ENCODE measurements at places on chromosomes 13 and 19.

DNA sequence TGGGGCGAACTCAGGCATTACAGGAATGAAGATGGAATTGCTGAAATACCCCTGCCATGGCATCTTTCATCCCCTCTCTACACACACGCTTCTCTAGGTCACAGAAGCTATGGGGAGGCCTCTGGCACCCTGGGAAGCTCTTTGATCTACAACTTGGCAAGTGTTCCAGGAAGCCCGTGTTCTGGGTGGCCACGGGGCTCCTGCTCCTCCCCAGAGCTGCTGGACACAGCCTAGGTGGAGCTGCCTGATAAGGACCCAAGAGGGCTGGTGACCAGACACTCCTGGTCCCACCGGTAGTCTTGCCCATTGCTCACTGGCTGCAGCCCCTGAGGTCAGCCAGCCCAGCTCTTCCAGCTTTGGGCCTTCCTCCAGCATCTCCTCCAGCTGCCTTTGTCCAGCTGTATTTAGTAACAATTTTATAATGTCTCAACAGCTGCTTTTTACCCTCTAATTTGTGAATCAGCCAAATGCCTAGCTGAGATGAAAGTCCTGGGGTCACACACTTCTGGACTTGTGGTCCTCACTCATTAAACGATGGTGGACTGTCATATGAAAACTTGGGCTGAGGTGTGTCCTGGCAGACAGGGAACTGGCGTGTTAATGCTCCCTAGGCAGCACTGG is 72.8 kb upstream of the SPATA13 start:
- no peak for DNase-seq

- DNase-seq, result no peak
Observed at GRCh38 chr19:56273563-56274117, 1.1 kb downstream of the EDDM13 start.

DNA sequence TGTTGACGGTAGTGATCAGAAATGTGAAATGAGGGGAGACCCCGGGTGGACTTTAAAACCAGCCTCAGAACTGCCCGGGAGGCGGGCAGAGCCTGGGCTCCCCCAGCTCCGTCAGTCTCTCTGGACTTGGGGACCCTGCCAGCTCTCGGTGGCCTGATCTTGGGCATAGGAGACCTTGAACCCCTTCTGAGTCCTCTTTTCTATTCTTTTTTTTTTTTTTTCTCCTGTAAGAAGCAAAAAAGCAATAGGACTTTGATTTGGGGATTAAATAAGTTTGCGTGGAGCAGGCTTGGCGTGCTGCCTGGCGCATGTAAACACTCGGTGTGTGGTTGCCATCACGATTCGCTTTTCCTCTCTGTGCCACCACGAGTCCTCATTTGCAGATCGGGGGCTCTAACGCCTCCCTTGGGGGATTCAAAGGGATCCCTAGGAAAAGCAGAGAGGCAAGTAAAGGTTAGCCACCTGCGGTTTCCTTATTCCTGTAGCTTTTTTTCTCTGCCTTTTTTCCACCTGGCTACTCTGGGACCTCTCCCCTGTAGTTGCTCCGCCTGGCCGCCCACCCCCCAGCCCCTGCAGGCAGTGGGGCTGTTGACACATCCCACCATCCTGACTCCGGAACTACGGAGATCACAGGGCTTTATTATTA is 1.3 kb downstream of the SAFB start:
- peak; percentile 52 for DNase-seq

- DNase-seq, result no peak
Observed at GRCh38 chr13:46479283-46479682, 73.7 kb upstream of the LRCH1 start.

DNA sequence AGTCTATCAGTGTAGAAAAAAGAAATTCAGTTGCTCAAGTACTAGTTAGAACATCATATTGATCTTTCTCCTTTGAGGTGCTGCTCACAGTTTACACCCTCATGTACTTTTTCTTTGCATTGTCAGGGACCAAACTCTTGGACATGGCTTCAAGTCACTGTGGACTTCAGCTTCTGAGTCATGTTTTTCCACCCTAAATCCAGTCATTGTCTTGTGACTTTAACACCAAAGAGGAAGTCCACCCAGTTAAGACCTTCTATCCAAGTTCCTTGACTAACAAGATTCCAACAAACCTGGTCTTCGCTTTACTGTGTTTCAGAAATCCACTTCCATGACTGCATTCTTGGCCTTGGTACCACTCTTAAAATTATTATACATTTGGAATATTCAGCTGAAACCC is 206.7 kb upstream of the ARGLU1 start:
- DNase-seq, result no peak

DNA sequence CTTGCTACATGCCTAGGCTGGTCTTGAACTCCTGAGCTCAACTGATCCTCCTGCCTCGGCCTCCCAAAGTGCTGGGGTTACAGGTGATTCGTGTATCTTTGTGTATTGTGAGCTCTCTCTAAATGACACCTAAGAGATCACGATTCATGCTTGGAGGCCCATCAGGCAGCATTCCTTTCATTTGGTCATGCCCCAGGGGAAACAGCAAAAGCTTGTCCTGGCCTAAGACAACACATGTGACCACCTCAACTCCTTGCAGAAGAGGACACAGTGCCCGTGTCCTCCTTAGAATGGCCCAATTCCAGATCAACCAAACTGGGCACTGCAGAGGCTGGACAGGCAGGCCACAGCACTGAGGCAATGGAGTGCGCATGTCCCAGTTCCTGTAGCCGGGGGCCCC is 32.5 kb downstream of the ZC3H4 start:
- no peak for DNase-seq

- DNase-seq, result no peak
Observed at GRCh38 chr13:40679480-40679985, 13.1 kb upstream of the FOXO1 start.

DNA sequence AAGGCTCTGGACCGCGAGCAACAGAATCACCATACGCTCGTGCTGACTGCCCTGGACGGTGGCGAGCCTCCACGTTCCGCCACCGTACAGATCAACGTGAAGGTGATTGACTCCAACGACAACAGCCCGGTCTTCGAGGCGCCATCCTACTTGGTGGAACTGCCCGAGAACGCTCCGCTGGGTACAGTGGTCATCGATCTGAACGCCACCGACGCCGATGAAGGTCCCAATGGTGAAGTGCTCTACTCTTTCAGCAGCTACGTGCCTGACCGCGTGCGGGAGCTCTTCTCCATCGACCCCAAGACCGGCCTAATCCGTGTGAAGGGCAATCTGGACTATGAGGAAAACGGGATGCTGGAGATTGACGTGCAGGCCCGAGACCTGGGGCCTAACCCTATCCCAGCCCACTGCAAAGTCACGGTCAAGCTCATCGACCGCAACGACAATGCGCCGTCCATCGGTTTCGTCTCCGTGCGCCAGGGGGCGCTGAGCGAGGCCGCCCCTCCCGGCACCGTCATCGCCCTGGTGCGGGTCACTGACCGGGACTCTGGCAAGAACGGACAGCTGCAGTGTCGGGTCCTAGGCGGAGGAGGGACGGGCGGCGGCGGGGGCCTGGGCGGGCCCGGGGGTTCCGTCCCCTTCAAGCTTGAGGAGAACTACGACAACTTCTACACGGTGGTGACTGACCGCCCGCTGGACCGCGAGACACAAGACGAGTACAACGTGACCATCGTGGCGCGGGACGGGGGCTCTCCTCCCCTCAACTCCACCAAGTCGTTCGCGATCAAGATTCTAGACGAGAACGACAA is 1.8 kb downstream of the PCDH17 start:
- DNase-seq, result peak; percentile 82

DNA sequence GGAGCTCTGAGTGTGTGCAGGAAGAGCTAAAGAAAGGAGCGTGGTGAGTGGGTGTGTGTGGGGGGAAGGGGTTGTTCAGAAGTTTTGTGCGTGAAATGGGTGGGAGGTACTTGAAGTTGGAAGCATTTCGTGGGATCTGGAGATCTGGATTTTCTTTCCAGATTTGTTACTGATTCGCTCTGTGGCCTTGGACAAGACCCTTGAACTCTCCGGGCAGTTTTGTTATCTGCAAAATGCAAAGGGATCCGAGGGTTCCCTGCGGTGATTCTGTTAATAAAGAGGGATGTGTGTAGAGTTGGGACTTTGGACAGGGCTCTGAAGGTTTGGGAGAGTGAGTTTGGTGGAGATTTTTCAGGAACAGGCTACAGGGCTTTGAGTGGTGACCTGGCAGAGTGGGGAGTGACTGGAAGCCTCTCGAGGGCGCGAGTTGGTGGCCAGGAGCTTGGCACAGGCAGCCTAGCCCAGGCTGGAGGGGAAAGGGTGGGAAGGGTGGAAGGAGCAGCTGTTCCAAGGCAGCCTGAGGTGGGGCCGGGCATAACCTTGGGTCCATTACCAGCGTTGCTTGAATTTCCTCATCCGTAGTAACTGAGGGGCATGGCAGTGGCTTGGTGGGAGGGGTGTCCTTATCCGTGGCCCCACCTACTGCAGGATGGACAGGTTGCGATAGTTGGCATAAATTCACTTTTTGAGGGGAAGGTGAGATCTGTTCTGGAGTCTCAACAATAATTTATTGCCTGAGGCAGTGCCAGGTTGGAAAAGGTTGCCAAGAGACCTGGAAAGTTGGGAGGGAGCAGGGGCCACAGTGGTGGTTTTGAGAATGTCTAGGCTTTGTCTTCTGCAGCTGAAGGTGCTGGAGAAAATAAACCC is 2.1 kb downstream of the ACTN4 start:
- no peak for DNase-seq

GRCh38 chr13:33218020-33218419 is 67.5 kb downstream of the STARD13 start:
- DNase-seq, result no peak

DNA sequence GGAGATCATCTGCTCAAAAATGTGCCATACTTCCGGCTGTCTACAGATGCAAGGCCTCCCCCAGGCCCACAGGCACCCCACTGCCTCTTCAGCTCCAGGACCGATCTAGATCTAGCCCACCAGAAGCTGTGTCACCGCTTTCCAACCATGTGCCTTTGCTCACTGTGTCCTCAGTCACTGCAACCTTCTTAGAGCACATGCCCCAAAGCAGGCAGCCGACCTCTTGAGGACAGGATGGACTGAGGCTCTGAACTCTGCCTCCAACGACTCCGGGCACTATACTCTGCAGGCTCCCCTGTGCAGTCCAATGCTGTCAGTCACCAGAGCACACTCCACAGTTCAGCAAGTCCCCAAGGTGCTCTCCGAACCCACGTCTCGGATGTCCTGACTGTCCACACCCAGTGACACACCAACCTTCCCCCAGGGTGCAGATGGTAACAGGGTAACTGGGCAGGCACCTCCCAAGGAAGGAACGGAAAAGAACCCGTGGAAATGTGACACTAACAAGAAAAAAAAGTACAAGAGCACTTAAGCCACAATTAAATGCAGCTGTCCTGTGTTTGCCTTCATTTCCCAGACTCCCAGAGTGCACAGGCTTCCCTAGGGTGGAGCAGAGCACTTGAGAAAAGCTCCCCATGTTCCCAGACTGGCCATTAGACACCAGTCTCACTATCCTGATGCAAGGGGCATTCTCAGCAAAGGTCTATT is 4.8 kb downstream of the STK24 start:
- DNase-seq, result peak; percentile 36

GRCh38 chr19:29837448-29837981 is 25.7 kb downstream of the CCNE1 start:
- no peak for DNase-seq

- DNase-seq, result no peak
Observed at GRCh38 chr13:46169758-46170157, 12.2 kb downstream of the LCP1 start.

DNA sequence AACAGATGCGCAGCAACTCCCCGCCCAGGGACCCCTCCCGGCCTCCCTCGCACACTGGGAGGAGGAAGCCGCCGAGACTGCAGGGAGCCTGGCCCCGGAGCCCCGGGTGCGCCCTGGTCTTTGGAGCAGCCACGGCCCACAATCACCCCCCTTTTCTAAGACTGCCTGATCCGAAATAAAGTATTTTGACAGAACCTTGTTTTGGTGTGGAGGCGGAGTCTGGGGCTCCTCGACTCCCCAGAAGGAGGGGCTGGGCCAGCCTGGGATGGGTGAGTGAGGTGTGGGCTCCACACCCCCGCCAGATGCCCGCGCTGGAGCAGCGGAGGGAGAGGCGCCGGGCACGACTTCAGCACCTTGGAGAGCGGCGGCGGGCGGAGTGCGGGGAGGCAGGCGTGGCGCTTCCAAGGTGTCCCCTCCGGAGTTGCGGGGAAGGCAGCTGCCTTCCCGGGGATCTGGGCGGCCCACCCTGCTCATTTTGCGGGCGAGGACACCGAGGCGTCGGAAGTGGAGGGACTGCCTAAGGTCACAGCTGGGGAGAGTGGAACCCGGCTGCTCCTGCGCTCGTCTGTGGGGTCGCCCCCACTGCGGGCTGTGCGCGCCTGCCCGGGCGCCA is 9.4 kb downstream of the SIRT6 start:
- DNase-seq, result peak; percentile 67

DNA sequence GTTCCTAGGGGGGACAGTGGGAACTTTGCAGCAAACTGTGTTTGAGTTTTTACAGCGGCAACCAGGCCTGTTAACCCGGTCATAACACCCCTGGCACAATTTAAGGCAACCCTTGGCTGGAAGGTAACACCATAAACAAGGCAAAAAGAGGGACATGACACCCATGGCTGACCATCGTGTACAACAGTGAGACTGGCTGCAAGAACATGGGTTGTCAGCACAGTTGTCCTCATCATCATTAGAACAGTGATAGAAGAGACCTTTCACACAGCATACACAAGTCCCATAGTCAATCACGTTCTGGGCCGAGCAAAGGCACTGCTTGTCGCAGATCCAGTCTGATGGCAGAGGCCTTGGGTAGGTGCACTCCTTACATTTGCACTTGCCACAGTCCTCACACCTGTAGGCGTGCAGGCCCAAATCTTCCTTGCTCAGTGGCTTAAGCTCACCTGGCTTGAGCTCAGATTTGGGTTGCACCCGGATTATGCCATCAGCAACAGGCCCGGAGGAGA is 4.1 kb downstream of the SPRY2 start:
- no peak for DNase-seq

- no peak for DNase-seq
Observed at GRCh38 chr13:45928843-45929242, 77.3 kb upstream of the SIAH3 start.

- no peak for DNase-seq
Observed at GRCh38 chr19:5669212-5669611, 11.1 kb downstream of the MICOS13 start.

DNA sequence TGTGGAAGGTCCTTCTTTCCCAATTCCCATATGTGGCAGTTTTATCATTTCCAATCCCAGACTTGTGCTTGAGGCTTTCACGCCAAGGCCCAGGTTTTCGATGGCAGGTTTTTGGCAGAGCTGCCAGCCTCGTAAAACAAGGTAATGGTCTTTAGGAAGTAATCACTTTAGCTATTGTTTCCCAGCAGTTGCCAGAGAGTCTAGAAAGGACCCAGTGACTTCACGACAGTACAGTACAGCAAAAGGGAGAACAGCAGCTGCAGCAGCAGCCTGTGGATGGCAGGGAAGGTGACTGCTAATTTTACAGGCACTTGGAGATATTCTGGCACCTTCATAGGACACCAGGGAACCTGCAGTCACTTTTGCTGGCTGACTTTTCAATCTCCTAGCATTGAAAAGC is 291.6 kb upstream of the MAB21L1 start:
- DNase-seq, result no peak

DNA sequence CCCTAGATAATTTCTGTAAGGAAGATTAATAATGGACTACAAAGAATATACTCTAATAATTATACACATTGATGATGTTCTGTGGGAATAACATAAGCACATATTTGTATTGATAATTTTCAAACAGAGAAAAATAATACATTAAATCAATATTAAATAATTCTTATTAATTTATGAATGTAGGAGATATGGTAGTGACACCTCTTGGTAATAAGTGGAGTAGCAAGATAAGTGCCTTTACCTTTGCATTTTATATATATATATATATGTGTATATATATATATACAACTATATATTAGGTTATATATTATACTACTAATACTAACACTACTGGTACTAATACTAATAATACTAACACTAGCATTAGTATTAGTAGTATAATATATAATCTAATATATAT is 905.8 kb downstream of the SLITRK1 start:
- no peak for DNase-seq

Data from right hindlimb (tissue), 1 donor.